ACHN (cell line): ENCODE measurements at places on chromosomes 4 and X.

- DNase-seq: no peak
Measured at GRCh38 chrX:101263766-101264165, 27.4 kb downstream of the TAF7L start.

DNA sequence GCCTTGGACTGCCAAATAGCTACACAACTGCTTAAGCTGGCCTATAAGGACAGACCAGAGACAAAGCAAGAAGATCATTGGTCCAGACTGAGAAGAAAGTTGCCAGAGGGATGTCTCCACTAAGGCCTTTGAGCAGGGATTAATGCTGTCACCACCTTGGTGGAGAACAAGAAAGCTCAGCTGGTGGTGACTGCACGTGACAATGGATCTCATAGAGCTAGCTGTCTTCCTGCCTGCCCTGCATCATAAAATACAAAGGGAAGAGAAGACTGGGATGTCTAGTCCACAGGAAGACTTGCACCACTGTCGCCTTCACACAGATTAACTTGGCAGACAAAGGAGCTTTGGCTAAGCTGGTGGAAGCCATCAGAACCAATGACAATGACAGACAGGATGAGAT, 40.5 kb upstream of the FAM120C start:
- no peak for DNase-seq

GRCh38 chr4:55866290-55866907, 13.0 kb downstream of the EXOC1 start:
- peak; percentile 82 for DNase-seq

DNA sequence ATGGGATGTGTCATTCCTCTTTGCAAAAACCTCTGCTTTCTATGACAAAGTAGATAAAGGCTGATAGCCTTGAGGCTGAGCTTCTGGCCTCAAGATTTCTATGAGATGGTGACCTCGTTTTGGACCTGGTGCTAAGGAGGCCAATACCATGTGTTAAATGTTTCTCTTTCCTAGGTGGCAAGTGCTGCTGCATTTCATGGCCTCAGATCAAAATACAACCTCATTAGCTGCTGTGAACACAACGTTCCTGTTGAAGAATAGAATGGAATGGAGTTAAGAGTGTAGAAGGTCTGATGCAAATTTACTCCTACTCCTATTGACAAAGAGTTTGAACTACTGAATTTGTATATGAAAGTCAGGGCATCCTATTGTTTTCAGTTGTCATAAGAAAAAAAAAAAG, 112.0 kb downstream of the C4orf51 start:
- no peak for DNase-seq

GRCh38 chrX:97597954-97598353, 714.2 kb downstream of the RPA4 start:
- DNase-seq: no peak

DNA sequence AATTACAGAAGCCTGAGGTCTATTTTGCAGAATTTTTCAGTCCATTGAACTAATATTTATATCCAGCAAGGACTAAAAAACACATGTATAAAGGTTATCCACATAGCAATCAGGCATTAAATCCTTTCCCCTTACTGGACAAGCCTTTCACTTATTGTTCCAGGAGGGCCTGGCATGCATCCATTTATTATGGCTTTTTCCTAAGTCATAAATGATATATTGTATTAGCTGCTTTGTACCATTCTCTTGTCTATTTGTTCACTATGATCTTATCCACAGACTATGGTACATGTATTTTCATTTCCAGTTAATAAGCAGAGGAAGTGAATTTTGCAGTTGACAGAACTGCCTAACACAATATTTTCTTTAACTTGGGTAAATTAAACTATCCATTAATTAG, 105.4 kb upstream of the ANK2 start:
- DNase-seq: no peak
